ENCODE measurements at places on chromosomes 4 and X. TPM values are rescaled to one million over a fixed set of nuclear protein-coding genes. Genes with fewer than 3 reads are reported as not detected.

Gene TNIP2
- 59.4 TPM for total RNA-seq

GRCh38 chr4:105327222-105327621 lies 146.6 kb downstream of the PPA2 start:
- peak; percentile 35 for DNase-seq

- no peak for DNase-seq
Measured at GRCh38 chrX:134542485-134542884, 82.5 kb downstream of the HPRT1 start.

- DNase-seq, result no peak
Measured at GRCh38 chr4:112340023-112340422, 42.9 kb downstream of the ALPK1 start.

GRCh38 chr4:108624263-108625056 lies 4.1 kb downstream of the RPL34 start:
- DNase-seq, result no peak

GRCh38 chr4:82593411-82593810 lies 31.6 kb upstream of the TMEM150C start:
- no peak for DNase-seq

DNA sequence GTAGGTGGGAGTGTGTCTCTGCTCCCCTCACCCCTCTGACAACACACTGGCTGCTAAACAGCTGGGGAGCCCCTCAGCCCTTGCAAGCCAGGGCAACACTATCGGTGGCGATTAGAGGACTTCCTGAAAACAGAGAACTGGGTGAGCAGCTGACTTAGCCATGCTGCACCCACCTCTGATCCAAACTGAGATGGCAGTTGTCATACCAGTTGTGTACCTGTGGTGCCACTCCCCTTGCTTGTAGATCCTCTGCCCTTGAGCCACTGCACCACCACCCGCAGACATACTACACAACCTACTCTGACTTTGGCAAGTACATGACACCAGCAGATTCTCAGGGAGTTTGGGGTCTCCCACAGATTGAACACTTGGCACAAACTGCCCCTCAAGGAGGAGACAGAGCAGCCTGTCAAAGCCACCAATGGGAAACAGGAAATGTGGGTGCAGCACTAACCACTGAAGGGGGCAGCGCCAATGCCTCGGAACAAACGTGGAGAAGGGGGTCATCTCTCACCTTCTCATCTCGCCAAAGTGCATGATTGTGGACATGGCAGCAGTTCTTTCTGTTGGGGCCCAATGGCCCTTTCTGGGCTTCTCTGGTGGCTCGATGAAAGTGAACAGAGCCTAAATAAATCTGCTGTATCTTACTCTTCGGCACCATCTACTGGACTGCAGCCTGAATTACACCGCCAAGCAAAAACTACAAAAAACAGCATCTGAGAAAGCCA lies 119.8 kb downstream of the NEK1 start:
- peak; percentile 41 for DNase-seq

- no peak for DNase-seq
Measured at GRCh38 chr4:37973441-37973840, 13.2 kb downstream of the PTTG2 start.

- peak; percentile 86 for DNase-seq
Measured at GRCh38 chr4:24488399-24489164, 95.8 kb downstream of the DHX15 start.

DNA sequence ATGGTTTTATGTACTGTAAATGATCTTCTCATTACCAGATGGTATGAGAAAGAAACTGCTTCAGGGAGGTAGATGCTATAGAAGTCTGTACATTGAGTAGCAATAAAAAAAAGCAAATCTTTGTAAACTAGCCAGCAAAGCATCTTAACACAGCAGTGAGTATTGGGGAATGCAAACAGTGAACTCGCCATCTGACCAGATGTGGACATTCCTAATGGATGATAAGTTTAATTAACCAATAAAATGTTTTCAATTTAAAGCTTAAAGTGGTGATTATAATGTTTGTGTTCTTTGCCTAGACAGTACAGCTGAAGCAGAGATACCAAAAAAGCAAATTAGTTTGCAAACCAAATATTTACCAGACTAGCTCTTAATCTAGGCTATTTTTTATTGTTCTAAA lies 1144.2 kb downstream of the FAT4 start:
- DNase-seq, result no peak

Gene TKTL2
- total RNA-seq, result not detected

Gene GAGE13
- not detected for total RNA-seq

Gene MAGED4B
- total RNA-seq, result 0.95 TPM

DNA sequence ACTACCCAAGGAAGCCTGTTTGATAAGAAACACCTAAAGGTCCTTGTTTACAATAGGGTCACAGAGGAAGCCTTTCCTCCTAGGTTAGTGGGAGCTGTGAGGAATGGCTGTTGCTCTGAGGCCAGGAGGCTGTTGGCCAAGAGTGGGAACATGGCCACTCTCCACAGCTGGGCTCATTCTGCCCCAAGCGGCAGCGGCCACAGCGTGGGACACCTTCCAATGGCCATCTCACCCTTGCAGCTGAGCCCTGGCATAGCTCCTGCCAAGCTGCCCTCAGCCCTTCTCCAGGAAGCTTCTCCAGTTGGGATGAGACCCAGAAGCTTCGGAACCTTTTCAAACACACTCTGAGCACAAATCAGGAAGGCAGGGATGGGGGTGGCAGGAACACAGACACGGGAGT lies 111.8 kb upstream of the MAP3K15 start:
- DNase-seq, result no peak

- DNase-seq, result no peak
Measured at GRCh38 chr4:160510928-160511327, 1408.0 kb downstream of the RAPGEF2 start.

Gene YY2
- 1.3 TPM for total RNA-seq

Gene MAOB
- total RNA-seq, result 0.21 TPM

- no peak for DNase-seq
Measured at GRCh38 chr4:26319949-26320537, 771 bp upstream of the RBPJ start.

DNA sequence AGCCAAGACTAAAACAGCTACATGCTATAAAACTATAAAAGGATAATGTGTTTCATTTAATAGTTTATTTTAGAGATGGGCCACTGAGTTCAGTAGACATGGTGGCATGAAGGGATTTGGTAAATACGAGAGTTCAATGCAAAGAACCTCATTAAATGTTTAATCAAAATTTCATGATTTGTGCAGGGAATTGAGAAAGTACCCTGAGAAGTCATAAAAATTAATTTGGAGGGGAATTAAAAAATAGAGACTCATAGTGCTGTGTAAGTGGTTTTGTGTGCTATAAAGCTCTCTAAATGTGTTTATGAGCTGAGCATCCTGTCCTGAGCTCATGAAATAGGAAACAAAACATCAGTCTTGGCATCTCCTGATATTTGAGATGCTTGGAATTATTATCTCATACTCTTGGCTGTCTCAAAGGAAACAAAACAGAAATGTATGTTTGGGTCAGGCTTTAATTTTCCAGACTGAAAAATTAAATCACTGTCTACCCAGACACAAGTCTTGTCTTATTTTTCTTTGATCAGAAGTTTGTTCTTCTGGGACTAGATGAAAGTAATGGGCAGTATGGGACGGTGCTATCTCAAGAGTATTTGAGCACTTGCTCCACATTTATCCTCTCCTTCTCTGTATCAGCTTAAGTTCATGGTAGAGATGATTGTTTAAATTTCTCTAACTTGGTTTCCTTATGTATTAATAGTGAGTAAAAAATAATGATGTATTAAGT lies 38.0 kb upstream of the EMCN start:
- DNase-seq, result no peak

GRCh38 chr4:174266416-174266815 lies 17.1 kb downstream of the FBXO8 start:
- no peak for DNase-seq

Gene SPANXC
- total RNA-seq, result not detected

Gene USP51
- 1.5 TPM for total RNA-seq

DNA sequence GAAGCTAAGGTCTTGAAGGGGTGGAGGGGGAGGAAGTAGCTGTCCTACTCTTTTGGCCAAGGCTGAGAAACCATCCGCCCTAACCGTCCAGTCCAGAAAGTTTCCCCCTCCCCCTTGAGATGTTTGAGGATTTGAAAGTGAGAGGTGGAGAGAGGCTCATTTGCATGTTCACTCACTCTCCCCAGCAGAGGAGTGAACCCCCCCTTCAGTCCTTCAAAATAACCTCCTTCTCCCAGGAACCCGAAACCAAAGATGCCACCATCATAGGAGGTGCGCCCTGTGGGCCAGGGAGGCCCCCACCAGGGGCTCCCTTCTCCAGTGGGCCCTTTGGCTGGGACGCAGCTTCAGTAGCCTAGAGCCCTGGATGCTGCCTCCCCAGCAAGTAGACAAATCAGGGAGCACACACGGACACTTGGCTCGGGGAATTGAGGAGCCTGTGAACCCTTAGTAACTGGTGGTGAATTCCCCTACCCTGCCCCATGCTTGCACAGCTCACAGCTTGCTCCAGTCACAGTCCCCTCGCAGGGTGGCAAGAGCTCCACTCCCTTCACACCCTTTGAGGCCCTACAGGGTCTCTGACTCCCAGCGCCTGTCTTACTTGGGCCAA lies 25.6 kb downstream of the ELF4 start:
- peak; percentile 52 for DNase-seq

Gene CITED1
- 0.25 TPM for total RNA-seq

Gene TCEAL7
- total RNA-seq, result not detected

Gene F9
- not detected for total RNA-seq

GRCh38 chr4:178415925-178416324 lies 973.7 kb upstream of the AGA start:
- no peak for DNase-seq

DNA sequence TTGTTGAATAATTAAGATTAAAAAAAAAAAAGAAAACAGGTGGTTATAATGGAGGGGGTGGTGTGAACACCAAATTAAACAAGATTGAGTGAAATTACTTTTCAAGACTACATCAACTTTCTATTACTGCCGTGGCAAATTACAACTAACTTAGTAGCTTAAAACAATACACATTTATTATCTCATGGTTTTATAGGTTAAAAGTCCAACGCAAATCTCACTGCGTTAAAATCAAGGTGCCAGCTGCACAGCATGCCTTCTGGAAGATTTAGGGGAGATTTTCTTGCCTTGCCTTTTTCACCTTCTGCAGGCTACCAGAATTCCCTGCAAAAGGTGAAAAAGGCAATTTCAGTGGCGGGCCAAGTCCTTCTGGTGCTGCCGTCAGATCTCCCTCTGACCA lies 58.5 kb downstream of the ATXN3L start:
- DNase-seq, result no peak

Gene GABRG1
- not detected for total RNA-seq

Gene GABRE
- total RNA-seq, result not detected

Gene NUP62CL
- 2.5 TPM for total RNA-seq

DNA sequence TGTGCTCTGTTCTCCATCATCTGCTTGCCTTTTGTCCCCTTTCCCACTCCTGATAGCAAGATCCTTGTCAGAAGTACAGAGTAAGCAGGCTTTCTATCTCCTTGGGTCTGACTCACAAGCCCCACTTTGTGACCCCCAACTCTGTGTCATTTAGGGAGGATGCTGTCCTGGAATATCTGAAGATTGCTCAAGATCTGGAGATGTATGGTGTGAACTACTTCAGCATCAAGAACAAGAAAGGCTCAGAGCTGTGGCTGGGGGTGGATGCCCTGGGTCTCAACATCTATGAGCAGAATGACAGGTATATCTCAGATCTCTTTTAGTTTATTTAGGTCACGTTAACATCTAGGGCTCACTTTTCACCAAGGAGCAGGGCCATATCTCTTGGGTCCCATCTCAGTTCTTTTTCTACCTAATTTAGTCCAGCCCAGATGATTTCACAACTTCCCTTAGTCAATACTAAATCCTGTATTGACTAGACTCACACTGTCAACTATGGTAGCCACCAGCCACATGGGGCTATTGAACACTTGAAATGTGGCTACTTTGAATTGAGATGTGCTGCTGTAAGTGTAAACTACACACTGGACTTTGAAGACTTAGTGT lies 64.3 kb downstream of the MSN start:
- peak; percentile 25 for DNase-seq

GRCh38 chrX:149157976-149158375 lies 347.1 kb downstream of the IDS start:
- DNase-seq, result no peak

GRCh38 chr4:86970447-86971354 lies 35.9 kb downstream of the AFF1 start:
- no peak for DNase-seq

Gene SASH3
- 126 TPM for total RNA-seq

Gene TMPRSS11E
- total RNA-seq, result not detected

DNA sequence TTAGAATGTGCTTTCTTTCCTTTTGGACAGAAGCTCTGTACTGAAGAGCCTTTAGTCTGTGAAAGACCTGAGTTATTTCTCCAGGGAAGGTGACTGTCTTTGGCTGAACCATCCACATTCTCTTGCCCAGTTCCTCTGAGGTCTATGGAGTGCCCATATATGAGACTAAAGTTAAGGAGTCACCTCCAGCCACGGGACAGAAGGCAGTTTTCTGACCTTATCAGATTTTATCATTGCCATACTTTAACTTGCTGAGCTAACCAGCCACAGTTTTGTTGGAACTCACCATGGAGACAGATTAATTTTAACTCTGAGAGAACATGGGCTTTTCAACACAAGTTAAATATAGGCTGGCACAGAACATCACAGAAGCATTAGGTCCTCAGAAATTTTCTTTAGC lies 26.3 kb downstream of the IL1RAPL1 start:
- DNase-seq, result no peak

GRCh38 chrX:149630681-149631233 lies 835 bp downstream of the TMEM185A start:
- no peak for DNase-seq

- no peak for DNase-seq
Measured at GRCh38 chrX:74286950-74287740, 16.8 kb upstream of the ZCCHC13 start.
